Renal cortical epithelial cell (primary cell): ENCODE measurements at places on chromosomes 5 and 9. TPM values are rescaled to one million over a fixed set of nuclear protein-coding genes. Genes with fewer than 3 reads are reported as not detected.

GRCh38 chr5:178626484-178627258 is at the start of gene CLK4:
CLK4 (minus strand) TSS chr5:178627050; CDS start chr5:178623416, 3,634 bp downstream.
- peak; percentile 84 for DNase-seq

GRCh38 chr5:64074533-64074932 is 91.1 kb upstream of the RNF180 start:
- DNase-seq = peak; percentile 54

DNA sequence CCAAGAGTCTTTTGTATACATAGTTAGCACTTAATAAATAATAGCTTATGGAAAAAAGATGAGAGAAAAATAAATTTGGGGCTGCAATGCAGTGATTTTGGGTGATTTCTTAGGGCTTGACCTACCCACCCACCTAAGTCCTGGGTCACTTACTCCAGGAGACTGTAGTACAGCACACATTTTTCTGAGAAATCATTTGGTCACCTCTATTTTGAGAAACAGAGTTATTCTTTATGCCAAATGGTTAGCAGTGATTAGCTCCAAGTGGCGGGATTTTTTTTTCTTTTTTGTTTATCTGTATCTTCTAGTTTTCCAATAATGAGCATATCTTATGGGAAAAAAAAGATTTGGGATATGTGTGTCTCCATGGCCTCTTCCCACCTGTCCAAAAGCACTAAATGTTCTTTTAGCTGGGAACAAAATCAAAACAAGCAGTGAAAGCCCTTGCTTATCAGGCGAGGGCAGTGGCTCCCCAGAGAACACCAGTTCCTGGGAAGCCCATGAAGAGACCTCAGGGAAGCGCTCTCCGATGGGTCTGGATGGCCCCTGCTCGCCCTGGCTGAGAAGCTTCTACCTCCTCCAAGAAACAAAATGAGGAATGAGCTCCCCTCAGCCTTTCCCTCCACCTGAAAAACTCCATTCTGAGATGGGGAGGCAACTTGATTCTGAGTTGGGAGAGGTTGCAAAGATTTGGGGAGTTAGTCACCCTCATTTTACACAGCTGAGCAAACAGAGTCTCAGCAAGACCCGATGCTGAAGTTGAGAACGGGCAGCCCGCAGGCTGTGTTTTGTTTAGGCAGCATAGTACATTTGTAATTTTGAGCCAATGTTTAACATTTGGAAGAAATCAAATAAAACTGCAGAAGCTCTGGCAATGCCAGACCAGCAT is 69.9 kb downstream of the CYFIP2 start:
- DNase-seq = no peak

- DNase-seq = no peak
Observed at GRCh38 chr9:8643896-8644295, 844.3 kb upstream of the DMAC1 start.

DNA sequence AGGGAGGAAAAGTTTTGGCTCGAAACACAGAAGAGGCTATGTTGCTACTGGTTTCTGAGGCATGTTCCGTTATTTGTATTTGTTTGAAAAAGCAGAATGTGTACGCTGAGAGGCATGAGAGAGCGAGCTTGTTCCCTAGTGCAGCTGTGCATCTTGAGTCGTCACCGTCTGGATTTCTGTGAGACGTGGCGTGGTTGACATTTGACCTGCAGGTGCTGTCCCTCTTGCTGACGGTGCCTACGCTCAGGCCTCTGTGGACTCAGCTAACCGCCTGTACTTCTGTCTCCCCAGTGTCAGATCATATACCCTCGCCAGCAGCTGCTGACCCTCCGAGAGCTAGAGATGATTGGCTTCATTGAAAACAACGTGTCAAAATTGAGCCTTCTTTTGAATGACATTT is 21.5 kb downstream of the TRIP13 start:
- no peak for DNase-seq

DNA sequence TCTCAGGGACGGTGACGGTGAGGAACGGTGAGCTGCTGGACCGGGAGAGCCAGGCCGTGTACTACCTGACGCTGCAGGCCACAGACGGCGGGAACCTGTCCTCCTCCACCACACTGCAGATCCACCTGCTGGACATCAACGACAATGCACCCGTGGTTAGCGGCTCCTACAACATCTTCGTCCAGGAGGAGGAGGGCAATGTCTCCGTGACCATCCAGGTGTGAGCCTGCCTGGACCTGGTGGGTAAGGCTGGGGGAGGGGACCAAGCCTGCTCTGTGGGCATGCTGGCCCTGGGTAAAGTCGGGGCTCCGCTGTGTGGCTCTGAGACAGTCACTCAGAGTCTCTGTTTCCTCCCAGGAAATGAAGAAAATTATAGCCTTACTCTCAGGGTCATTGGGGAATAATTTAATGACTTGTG is 29.3 kb downstream of the CDHR2 start:
- peak; percentile 49 for DNase-seq

DNA sequence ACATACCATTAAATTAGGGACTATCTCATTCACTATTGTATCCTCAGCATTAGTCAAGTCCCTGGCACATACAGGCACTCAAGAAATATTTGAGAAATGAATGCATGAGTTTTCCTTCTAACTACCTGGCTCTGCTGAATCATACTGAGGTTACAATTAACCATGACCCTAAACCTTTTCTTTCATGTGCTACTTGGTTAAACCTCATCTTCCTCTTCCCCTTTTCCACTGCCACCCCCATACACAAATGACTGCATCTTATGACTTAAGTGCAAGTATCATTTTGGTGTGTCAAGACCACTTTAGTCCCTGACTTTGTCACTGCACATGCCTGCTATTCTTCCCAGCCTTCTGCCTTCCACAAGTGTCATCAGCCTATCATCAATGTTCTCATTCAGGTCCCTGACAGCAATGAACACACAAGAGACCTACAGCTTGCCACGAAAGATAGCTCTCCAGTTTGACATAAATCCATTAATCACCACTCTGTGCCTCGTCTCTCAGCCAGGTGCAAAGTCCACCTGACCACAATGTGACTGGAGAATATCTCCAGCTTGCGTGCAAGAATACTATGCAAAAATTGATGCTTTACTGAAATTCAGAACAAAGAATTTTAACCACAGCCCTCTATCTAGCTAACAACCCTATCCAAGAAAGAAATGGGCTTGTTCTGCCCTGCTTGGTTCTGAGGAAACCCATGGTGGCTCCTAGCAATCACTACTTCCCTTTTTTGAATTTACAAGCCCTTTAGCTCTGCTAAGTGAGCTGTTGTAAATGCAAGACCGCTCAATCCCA is 74.5 kb downstream of the MAPKAP1 start:
- peak; percentile 85 for DNase-seq

GRCh38 chr9:82254646-82255367 is 266.2 kb downstream of the SPATA31D1 start:
- no peak for DNase-seq

DNA sequence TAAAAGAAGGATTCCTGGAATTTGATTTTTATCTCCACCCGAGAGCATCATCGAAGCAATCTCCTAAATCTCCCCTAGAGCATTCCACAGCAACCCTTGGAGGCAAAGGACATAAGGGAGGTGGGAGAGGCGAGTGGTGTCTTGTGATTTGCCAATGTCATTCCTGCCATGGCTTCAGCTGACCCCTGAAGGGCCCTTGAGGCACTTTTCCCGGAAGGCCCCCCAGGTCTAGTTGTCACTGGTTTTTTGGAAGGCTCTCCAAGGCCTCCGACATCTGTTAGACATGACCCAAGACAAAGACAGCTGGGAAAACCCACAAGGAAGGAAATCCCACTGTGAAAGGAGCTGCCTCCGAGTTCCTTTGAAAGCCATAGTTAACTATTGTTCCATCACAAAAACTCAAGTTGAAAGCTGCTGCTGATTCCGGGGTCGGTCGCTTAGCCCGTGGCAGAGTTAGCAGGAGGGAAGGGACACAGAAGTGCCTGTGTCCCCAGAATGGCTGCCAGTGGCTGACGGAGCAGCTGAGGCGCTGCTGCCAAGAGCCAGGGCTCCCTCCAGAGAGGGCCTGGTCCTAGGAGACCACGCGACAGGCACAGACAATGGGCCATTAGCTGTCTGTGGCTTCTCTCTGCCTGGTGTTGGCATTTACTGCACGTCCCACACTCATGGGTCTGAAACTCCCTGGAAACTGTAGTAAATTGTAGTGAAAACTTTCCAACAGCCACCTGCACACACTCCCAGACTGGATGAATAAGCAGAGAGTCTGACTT is 24.4 kb upstream of the TRIO start:
- DNase-seq = no peak

DNA sequence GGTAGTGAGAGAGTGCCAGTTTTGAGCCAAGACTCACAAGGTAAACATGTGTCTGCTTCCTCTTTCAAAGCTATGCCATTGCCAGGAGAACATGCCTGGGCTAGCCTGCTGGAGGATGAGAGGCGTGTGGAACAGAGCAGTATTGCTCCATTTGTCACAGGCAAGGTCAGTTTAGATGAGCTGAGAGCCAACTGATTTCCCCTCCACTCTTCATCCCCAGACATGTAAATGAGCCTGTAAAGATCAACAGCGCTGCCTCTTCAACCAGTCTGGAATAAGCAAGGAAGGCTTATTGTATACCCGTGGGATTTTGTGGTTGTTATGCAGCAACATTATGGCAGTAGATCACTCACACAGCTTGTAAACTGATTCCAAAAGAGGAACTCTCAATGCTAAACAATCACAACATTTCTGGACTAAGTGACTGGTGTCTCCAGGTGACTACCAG is 8.2 kb upstream of the GDNF start:
- peak; percentile 56 for DNase-seq

GRCh38 chr5:30838936-30839496 is 354.5 kb upstream of the CDH6 start:
- DNase-seq = peak; percentile 90

DNA sequence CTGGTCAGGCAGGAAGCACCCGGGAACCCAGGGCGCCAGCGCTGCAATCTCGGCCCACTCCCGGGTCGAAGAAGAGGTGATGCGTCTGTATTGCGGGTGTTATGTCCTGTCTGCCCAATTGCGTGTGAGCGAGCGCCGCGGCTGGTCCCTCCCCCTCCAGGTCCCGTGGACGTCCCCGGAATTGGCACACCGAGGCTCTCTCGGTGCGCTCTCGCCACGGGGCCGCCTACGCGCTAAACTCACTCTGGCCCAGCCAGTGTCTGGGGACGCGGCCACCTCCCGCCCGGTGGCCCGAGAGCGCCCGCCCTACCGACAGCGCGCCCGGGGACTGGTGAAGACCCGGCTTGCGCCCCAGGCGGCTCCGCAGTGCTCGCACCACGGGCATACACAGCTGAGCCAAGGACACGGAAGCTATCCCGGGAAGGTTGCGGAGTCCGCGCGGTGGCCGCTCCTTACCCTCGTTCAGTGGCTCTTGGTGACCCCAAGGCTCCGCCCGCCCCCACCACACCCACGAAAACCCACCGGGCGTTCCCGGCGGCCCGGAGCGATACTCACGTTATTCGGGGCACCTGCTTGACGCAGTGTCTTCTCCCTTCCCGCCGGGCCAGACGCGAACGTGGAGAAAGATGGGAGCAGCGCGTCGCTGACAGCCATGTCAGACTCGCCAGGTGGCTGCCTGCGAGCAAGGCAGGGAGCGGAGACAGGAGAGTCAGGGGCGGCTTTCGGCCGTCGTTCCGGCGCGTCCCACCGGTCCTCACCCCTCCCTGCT is 1.0 kb downstream of the KLF4 start:
- no peak for DNase-seq

DNA sequence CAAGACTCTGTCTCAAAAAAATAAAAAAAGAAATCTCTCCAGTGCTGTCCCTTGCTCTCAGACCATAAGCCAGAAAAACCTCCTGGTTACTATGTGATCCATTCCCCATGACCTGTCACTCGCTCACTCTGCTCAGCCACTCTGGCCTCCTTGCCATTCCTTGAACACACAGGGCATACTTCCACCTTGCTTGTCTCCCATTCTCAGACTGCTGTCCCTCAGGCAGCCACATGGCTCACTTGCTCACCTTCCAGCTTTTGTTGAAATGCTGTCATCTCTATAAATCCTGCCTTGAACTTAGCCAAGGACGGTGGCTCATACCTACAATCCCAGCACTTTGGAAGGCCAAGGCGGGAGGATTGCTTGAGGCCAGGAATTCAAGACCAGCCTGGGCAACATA is 82.9 kb downstream of the UGCG start:
- no peak for DNase-seq

DNA sequence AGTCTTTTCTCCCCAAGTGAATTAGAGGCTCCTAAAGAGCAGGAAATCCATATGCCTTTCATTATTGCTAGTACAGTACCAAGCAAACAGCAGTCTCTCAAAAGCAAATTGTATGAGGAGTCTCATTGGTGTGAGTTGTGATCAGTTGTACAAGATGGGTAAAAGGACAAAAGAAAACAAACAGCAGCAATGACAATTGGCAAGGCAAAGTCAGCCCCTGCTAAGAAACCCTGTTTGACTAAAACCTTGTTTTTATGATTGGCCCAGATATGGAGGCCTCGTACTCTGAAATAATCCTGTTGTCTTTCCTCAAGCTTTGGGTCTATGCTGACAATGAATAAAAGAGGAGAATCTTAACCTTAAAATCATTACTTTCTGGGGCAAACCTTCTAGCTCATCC is 69.8 kb downstream of the FOXD1 start:
- no peak for DNase-seq

- peak; percentile 49 for DNase-seq
Observed at GRCh38 chr5:31889001-31889561, 250.2 kb downstream of the PDZD2 start.

- no peak for DNase-seq
Observed at GRCh38 chr5:149400304-149400703, 21.2 kb upstream of the IL17B start.

GRCh38 chr9:5052838-5053237 is 67.8 kb downstream of the JAK2 start:
- DNase-seq = no peak

GRCh38 chr9:72355153-72355552 is 9.9 kb downstream of the ZFAND5 start:
- DNase-seq = no peak

- no peak for DNase-seq
Observed at GRCh38 chr5:118531276-118531675, 457.1 kb downstream of the DTWD2 start.

GRCh38 chr5:55159763-55160492 is at the start of gene GPX8:
GPX8 (plus strand) TSS chr5:55160171; CDS start chr5:55160193, 22 bp downstream.
- DNase-seq = peak; percentile 92

DNA sequence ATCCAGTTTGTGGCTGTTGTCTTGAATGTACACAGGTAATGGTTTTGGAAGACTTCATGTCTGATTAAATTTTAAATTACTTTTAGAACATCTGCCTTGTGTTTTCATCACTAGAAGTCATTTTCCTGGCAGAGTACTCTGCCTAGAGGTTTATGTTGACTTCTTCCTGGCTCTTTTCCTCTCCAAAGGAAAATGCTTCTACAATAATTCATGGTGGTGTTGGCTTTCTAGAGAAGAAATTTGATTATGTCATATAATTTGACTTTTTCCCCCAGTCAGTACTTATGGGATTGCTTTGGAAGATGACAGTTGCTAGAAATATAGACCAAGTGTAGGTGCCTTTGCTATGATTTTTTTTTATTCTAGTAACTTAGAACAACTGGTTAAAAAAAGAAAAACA is 46.8 kb downstream of the F2RL2 start:
- DNase-seq = no peak

- no peak for DNase-seq
Observed at GRCh38 chr9:117882171-117882570, 178.0 kb downstream of the TLR4 start.

FEM1C gene
- total RNA-seq = 25.9 and 40.3 TPM in 2 replicates

FAXDC2 gene
- 4.2 TPM in 1 of 2 replicates, not detected in the other for total RNA-seq

OTP gene
- not detected in 2 replicates for total RNA-seq

SPATA31A3 gene
- not detected in 2 replicates for total RNA-seq

LOX gene
- total RNA-seq = 38.7 and 166 TPM in 2 replicates

ECM2 gene
- total RNA-seq = 0.20 TPM in 1 of 2 replicates, not detected in the other

IL13 gene
- total RNA-seq = not detected in 2 replicates

P4HA2 gene
- total RNA-seq = 142 and 441 TPM in 2 replicates

FOXD4L4 gene
- total RNA-seq = 0.20 TPM in 1 of 2 replicates, not detected in the other

TNC gene
- total RNA-seq = 215 and 425 TPM in 2 replicates

F2RL1 gene
- 119 and 170 TPM in 2 replicates for total RNA-seq

REEP5 gene
- total RNA-seq = 52.6 and 94.5 TPM in 2 replicates

PCDHA1 gene
- 0.10 and 0.35 TPM in 2 replicates for total RNA-seq
